ENCODE measurements at places on chromosomes 11 and 22.
A peak's percentile ranks its signal among the peaks of the same experiment; 100 is the strongest.

GRCh38 chr11:72585762-72586311, 88.4 kb downstream of the PDE2A start:
- peak; percentile 35 for DNase-seq

GRCh38 chr11:70155386-70155785, 47.7 kb upstream of the FADD start:
- DNase-seq, result no peak

DNA sequence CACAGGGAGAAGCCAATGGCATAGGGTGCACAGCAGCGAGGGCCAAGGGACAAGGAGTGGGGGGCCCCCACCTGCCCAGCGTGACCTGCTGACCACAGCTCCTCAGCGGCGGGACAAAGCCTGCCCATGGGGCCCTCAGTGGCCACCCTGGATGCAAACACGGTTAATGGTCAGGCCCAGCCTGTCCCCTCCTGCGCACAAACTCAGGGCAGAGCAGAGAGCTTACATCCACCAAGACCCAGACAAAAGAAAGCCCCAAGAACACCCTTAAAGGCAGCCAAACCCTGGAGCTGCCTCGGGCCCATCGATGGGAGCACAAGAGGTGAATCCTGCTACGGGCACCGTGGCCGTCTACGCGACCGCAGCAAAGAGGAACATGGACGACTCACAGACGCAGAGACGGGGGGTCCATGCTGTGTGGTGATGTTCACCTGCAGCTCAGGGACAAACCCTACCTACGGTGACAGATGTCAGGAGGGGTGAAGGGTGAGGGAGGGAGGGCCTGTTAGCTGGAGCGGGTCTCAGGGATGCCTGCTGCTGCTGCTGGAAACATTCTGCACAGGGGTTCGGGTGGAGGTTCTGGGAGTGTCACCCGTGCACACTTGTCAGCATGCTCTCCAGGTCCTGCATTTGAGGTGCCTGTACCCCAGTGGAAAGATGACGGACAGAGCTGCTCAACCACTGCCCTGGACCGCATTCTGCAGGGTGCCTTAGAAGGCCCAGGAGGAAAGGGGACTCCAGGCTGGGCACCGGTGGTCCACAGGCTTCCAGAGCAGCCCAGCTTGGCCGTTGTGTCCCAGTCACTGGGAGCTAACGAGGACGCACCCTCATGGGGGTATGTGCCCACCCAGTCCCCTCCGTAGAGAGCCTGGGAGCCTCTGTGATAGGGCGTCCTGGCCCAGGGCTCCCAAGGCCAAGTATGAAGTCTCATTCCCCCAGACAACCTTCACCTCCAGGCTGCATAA, 11.6 kb downstream of the ASCL2 start:
- no peak for DNase-seq

- peak; percentile 46 for DNase-seq
Measured at GRCh38 chr22:20463324-20464095, 25.9 kb upstream of the SCARF2 start.

DNA sequence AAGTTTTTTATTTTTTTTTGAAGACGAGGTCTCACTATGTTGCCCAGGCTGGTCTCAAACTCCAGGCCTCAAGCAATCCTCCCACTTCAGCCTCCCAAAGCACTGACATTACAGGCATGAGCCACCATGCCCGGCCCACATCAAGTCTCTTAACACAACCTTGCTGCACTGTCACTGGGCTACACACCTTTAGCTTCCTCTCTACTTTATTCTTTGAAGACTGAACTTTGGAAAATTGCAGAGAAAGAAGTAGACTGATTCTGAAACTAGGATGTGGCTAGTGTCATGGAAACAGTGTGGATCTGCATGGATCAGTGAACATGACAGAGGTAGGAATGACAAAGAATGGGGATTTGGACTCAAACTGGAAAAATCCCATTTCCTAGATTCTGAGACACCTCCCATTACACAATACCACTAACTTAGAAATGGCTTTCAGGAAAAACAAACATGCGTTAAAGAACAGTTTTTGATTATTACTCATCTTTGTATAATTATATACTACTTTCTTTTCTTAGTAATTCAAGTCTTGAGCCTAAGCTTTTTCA, 99.6 kb upstream of the SPON1 start:
- DNase-seq, result no peak

- DNase-seq, result no peak
Measured at GRCh38 chr22:48218889-48219420, 1456.5 kb downstream of the TBC1D22A start.

- DNase-seq, result no peak
Measured at GRCh38 chr22:45233827-45234226, 6.9 kb downstream of the KIAA0930 start.

DNA sequence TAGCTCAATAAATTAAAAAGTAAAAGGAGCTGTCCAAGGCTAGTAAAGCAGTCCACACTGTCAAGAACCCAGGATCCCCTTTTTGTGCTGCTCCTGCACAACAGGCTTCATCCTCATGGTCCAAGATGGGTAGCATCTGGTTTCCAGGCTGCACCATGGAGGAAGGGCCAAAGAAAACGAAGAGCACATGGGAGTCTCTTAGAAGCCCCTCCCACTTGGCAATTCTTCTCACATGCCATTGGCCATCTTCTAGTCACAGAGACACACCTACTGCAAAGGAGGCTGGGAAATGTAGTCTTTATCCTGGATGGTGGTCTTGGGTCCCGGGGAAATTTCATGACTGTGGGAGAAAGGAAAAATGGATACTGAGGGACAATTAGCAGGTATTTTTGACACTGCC, 37.8 kb downstream of the PRR5L start:
- no peak for DNase-seq

GRCh38 chr11:118838905-118839553, 44.7 kb upstream of the CXCR5 start:
- DNase-seq, result no peak

- no peak for DNase-seq
Measured at GRCh38 chr11:102467853-102468580, 15.5 kb upstream of the TMEM123 start.
